ENCODE measurements at places on chromosomes 2 and 18.

DNA sequence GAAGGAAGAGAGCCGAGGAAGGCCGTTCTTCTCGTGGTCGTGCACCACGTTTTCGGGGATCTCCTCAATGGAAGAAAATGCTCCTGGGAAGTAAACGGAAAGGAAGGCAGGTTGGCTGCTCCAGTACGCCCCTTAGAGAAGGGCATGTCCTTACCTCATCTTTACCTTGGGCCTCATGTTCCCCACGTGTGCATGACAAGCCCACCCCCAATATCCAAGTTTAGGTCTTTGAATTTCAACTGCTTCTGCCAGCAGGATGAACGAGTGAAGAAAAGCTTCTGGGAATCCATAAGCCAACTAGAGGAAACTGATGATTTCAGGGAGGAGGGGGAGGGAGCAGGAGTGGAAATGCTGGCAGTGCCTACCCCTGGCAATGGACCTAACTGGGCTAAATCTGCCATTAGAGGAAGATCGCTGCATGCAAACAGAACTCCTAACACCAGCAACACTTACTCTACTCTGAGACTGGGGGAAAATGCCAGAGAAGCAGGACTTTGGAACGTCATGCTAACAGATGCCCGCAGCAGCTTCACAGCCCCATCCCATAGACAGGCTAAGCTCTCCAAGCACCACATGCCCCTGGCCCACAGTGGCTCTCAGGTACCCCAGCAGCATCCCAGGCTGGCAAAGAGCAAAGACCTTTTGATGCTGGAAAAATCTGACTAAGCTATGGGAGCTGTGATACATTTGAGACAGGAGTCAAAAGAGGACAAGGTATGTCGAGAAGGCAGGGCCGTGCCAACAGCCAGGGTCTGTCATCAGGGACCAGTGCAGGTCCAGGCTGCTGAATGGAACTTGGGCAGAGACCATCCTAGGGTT, 21.7 kb downstream of the CHST10 start:
- no peak for DNase-seq

- no peak for DNase-seq
These were observed 246.1 kb downstream of the NRXN1 start for GRCh38 chr2:50785816-50786215.

- no peak for DNase-seq
These were observed 128.5 kb upstream of the CAPN13 start for GRCh38 chr2:30935795-30936194.

- no peak for DNase-seq
These were observed 92.8 kb upstream of the HS6ST1 start for GRCh38 chr2:128411431-128411830.

DNA sequence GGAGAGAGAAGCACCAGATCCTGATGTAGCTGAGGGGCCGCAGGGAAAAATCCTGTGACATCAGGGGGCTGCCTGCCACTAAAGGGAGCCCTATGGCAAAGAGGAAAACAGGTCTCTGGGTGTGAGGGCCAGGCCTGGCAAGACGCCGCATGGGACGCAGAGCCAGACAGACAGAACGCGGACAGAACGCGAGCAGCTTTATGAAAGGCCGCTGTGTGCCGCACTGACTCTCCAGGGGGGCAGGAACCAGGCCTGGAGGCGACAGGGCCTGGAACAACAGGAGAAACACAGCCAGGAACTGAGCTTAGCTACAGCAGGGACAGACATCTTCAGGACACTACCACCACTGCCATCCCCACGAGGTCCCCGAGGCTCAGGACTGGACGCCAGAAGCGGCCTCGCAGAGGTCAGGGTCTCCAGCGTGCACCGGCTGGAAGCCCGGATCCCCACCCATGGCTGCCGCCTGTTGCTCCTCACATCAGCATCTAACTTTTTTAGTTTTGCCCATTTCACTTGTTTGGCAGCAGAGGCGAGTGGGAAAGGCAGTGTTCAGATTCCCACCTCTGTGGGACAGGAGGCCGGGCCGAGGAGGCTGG, 131.6 kb downstream of the VAPA start:
- no peak for DNase-seq

DNA sequence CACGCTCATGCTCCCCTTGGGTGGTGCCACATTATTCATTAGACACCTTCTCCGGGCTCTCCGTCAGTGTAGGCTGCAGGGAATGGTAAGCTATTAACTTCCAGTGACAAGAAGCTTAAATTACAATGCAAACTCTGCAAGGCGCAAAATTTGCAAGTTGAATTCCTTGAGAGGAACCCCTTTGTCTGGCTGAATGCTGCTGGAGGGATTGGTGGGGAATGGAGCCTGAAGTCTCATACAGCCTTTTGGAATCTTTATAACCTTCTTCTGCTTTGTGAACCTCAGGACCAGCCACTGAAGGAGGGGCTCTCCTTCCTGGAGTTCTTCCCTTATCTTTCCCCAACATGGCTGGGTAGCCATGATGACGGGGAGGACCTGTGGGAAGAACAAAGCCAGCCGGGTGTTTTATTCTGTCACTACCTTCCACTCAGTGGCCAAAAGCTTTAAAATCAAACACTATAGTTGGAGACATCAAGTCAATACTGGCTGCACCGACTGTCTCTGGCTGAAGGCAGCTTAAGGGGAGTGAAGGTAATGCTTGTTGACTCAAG, 220.9 kb upstream of the EPHA4 start:
- DNase-seq = no peak

- no peak for DNase-seq
These were observed 16.1 kb downstream of the COLEC11 start for GRCh38 chr2:3610881-3611505.
